ENCODE measurements at places on chromosomes 5 and 9.

DNA sequence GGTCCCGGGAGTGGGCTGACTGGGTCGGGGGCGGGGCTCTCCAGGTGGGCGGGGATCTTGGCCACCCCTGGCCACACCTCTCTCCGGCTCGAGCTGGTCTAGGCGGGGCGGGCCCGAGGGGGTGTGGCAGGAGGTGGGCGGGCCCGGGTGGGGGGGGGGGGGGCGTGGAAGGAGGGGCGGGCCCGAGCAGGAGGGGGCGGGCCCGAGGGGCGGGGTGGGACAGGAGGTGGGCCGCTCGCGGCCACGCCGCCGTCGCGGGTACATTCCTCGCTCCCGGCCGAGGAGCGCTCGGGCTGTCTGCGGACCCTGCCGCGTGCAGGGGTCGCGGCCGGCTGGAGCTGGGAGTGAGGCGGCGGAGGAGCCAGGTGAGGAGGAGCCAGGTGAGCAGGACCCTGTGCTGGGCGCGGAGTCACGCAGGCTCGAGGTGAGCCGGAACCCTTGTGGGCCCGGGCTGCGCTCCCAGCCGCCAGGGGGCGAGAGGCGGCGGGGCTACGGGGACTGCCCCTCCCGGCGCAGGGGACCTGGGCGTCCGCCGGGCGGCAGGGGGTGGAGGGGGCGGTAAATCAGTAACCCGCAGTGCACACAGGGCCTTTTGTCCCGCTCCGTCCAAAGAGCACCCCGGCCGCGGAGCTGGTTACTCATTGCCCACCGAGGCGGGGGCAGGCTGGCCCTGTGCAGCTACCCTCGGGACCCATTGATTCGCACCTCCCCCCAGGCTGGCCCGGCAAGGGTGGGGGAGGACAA lies at the start of gene FGFR4:
Gene FGFR4, plus strand, starts transcription at position 262 of the 744 bp plus-strand sequence. CDS start 2,688 bp downstream, outside the sequence.
- peaks cover 10% of the 10 kb centered on the region for H3K36me3 ChIP-seq
- peak; percentile 80 for DNase-seq
- peaks cover 4% of the 10 kb centered on the region for H3K4me1 ChIP-seq
- peak within 1 kb of the TSS; percentile 88 for H3K4me3 ChIP-seq
- H3K27ac ChIP-seq, result peak within 1 kb of the TSS; percentile 3
- H3K27me3 ChIP-seq, result peaks cover 60% of the 10 kb centered on the region

- H3K36me3 ChIP-seq, result no peaks in the 10 kb centered on the region
- H3K4me1 ChIP-seq, result peaks cover 3% of the 10 kb centered on the region
- H3K27me3 ChIP-seq, result no peaks in the 10 kb centered on the region
- no peak for DNase-seq
- no peak overlapping the region for H3K4me3 ChIP-seq
Observed at GRCh38 chr9:107870927-107871680, 381.5 kb upstream of the KLF4 start.

- no peak for DNase-seq
- no peaks in the 10 kb centered on the region for H3K4me1 ChIP-seq
- H3K27ac ChIP-seq, result no peak overlapping the region
- no peaks in the 10 kb centered on the region for H3K36me3 ChIP-seq
- H3K4me3 ChIP-seq, result peak overlapping the region; percentile 68
Observed at GRCh38 chr5:38916802-38917201, 71.0 kb downstream of the OSMR start.

- no peaks in the 10 kb centered on the region for H3K4me1 ChIP-seq
- H3K27ac ChIP-seq, result no peak overlapping the region
- H3K36me3 ChIP-seq, result peaks cover 30% of the 10 kb centered on the region
- peak overlapping the region; percentile 25 for H3K4me3 ChIP-seq
Observed at GRCh38 chr5:172339264-172340180, 56.0 kb upstream of the UBTD2 start.

- no peak for DNase-seq
- no peaks in the 10 kb centered on the region for H3K4me1 ChIP-seq
- no peaks in the 10 kb centered on the region for H3K36me3 ChIP-seq
- no peak overlapping the region for H3K4me3 ChIP-seq
Observed at GRCh38 chr5:61915646-61916045, 390.4 kb upstream of the KIF2A start.

DNA sequence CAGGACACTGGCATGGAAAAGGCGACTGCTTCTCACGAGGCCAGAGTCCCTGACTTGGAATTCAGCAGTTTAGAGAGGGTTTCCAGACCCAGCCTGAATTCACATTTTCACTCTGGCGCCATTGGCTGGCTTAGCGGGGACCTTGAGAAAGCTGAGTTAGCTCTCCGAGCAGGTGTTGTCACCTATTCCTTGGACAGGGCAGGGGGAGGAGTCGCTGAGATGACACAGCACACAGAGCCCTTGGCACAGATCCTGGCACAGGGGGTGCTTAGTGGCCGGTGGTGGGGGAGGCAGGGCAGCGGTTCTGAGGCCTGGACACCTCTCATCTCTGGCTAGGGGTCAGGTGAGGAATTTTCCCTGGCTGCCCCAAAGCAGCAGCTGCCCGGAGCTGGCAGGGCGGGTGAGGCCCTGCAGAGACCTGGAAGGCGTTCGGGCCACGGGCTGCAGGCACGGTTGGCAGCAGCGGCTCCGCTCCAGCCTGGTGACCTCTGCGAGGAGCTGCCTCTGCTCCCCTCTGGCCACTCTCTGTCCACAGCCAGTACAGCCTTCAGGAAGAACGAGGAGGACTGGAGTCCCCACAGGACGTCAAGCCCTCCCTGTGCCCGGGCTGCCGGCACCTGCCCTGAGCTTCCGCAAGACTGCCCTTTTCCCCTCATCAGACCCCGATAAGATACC lies 72.4 kb upstream of the RAPGEF1 start:
- H3K36me3 ChIP-seq, result no peaks in the 10 kb centered on the region
- no peaks in the 10 kb centered on the region for H3K27me3 ChIP-seq
- no peak overlapping the region for H3K27ac ChIP-seq
- DNase-seq, result no peak

GRCh38 chr9:16099732-16100536 lies 547.1 kb downstream of the CCDC171 start:
- H3K4me3 ChIP-seq, result no peak overlapping the region
- H3K36me3 ChIP-seq, result no peaks in the 10 kb centered on the region
- no peak for DNase-seq
- no peaks in the 10 kb centered on the region for H3K27me3 ChIP-seq
- peaks cover 27% of the 10 kb centered on the region for H3K4me1 ChIP-seq

DNA sequence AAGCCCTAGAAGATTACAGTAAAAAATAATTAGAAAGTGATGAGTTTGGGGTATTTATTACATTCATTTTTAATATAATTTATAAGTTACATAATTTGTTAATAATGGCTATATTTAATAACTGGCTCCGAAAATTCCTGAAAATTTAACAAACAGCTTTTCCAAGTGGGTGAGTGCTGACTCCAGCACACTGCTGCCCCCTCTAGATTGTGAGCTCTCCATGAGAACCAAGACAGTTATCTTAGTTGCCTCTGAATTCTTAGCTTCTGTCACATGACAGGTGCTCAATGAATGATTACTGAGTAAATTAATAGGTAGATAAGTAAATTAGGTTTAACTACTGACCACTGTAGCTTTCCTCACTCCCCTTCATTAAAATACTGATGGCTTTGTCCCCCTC lies 7.8 kb downstream of the KLHL3 start:
- H3K27me3 ChIP-seq, result no peaks in the 10 kb centered on the region
- no peak for DNase-seq
- no peaks in the 10 kb centered on the region for H3K36me3 ChIP-seq
- no peak overlapping the region for H3K27ac ChIP-seq
- H3K4me3 ChIP-seq, result no peak overlapping the region

- no peak overlapping the region for H3K27ac ChIP-seq
- no peaks in the 10 kb centered on the region for H3K27me3 ChIP-seq
- H3K36me3 ChIP-seq, result no peaks in the 10 kb centered on the region
- no peaks in the 10 kb centered on the region for H3K4me1 ChIP-seq
Observed at GRCh38 chr9:134887686-134888602, 7.3 kb downstream of the FCN2 start.

- H3K27me3 ChIP-seq, result no peaks in the 10 kb centered on the region
- H3K36me3 ChIP-seq, result no peaks in the 10 kb centered on the region
- DNase-seq, result no peak
- no peak overlapping the region for H3K4me3 ChIP-seq
- H3K27ac ChIP-seq, result no peak overlapping the region
Observed at GRCh38 chr5:166349046-166349445, 1942.4 kb upstream of the WWC1 start.

DNA sequence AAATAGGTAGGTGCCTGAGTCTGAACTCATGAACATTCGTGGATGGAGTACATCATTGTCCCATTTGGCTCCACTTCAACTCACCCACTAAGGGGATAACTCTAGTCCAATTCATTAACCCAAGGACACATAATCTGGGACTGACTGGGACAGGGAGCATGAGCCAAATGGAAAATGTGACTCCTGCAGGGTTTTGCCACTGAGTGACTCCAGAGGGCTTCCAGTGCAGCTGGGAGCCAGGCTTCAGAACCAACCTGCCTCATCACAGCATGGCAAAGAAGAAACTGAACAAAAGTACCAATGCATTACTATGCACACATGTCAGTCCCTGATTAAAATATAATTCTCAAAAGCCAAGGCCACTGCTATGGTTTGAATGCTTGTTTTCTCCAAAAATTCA lies 159.7 kb upstream of the SNX2 start:
- no peaks in the 10 kb centered on the region for H3K27me3 ChIP-seq
- H3K27ac ChIP-seq, result no peak overlapping the region
- no peak overlapping the region for H3K4me3 ChIP-seq

- no peak overlapping the region for H3K27ac ChIP-seq
- H3K36me3 ChIP-seq, result no peaks in the 10 kb centered on the region
- H3K4me3 ChIP-seq, result no peak overlapping the region
- peaks cover 2% of the 10 kb centered on the region for H3K4me1 ChIP-seq
- H3K27me3 ChIP-seq, result no peaks in the 10 kb centered on the region
Observed at GRCh38 chr5:113178073-113178779, 201.6 kb downstream of the DCP2 start.

- no peaks in the 10 kb centered on the region for H3K36me3 ChIP-seq
- no peak overlapping the region for H3K4me3 ChIP-seq
- no peaks in the 10 kb centered on the region for H3K27me3 ChIP-seq
- no peaks in the 10 kb centered on the region for H3K4me1 ChIP-seq
- H3K27ac ChIP-seq, result no peak overlapping the region
Observed at GRCh38 chr9:17843236-17843635, 264.4 kb downstream of the SH3GL2 start.

- no peak overlapping the region for H3K27ac ChIP-seq
- H3K4me3 ChIP-seq, result no peak overlapping the region
- no peak for DNase-seq
- H3K27me3 ChIP-seq, result no peaks in the 10 kb centered on the region
Observed at GRCh38 chr9:92512622-92513021, 23.2 kb downstream of the ECM2 start.

DNA sequence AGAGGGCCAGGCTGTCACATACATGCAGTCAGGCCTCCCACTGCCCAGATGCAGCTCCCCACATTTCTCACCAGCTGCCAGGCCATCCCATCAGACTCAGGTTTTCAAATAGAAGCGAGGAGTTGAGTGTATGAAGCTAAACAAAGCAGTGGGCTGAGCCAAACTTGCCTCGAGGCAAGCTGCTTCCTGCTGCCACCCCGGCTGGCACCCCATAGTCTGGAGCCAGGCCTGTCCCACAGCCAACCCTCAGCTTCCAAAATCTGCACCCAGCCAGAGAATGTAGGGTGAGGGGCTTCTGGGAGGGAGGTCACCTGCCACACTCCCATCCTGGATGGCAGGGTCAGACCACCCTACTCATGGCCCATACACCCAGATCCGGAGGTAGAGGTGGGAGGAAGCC lies 22.3 kb upstream of the ALDH1B1 start:
- no peaks in the 10 kb centered on the region for H3K36me3 ChIP-seq
- DNase-seq, result no peak
- H3K27ac ChIP-seq, result no peak overlapping the region

DNA sequence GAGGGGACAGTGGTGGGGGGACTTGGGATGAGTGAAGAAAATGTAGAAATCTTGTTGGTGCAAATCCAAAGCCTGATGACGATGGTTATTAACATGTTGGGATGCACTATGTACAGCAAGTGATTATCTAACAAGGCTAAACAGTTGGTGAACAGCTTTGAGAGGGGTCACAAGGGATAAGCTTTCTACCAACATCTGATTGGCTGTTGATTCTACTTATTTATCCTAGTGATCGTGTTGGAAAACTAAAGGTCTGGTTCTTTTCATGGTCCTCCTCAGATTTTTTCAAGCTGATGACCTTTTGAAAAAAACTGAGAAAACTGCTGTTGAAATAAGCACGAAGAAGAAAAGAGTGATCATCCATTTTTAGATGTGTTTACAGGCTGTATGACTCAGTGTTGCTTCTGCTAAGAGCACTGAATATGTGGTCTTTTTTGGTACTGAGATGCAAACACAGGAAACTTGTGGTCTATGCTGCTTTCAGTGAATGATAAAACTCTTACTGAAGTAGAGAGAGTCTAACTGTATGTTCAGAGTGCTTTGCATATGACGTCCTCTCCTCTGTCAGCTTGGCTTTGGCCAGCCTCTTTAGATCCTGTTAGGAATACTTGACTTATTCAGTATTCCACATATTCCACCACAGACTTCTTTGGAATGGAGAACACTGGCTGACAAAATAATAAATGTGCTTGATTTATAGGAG lies 174.8 kb downstream of the SLF1 start:
- no peaks in the 10 kb centered on the region for H3K27me3 ChIP-seq
- no peaks in the 10 kb centered on the region for H3K4me1 ChIP-seq
- no peak overlapping the region for H3K4me3 ChIP-seq
- H3K27ac ChIP-seq, result no peak overlapping the region
- no peaks in the 10 kb centered on the region for H3K36me3 ChIP-seq
- no peak for DNase-seq

GRCh38 chr9:128159522-128159783 lies 612 bp upstream of the BBLN start:
- H3K4me1 ChIP-seq, result peaks cover 16% of the 10 kb centered on the region
- peak overlapping the region; percentile 67 for H3K27ac ChIP-seq
- H3K27me3 ChIP-seq, result no peaks in the 10 kb centered on the region
- peaks cover 22% of the 10 kb centered on the region for H3K36me3 ChIP-seq
- DNase-seq, result no peak

- H3K27ac ChIP-seq, result no peak overlapping the region
- DNase-seq, result no peak
- H3K27me3 ChIP-seq, result no peaks in the 10 kb centered on the region
- H3K4me3 ChIP-seq, result no peak overlapping the region
- no peaks in the 10 kb centered on the region for H3K36me3 ChIP-seq
Observed at GRCh38 chr5:155148694-155149093, 135.1 kb downstream of the KIF4B start.

GRCh38 chr9:27433631-27434325 lies 90.3 kb upstream of the IFNK start:
- no peak for DNase-seq
- no peak overlapping the region for H3K27ac ChIP-seq
- peaks cover 17% of the 10 kb centered on the region for H3K4me1 ChIP-seq
- H3K4me3 ChIP-seq, result no peak overlapping the region
- no peaks in the 10 kb centered on the region for H3K36me3 ChIP-seq

- H3K27ac ChIP-seq, result no peak overlapping the region
- H3K4me1 ChIP-seq, result peaks cover 11% of the 10 kb centered on the region
- no peak for DNase-seq
- H3K27me3 ChIP-seq, result no peaks in the 10 kb centered on the region
Observed at GRCh38 chr5:61603211-61603908, 271.3 kb downstream of the ZSWIM6 start.

- no peak overlapping the region for H3K27ac ChIP-seq
- H3K4me1 ChIP-seq, result peaks cover 13% of the 10 kb centered on the region
- no peak for DNase-seq
- no peaks in the 10 kb centered on the region for H3K36me3 ChIP-seq
- no peaks in the 10 kb centered on the region for H3K27me3 ChIP-seq
- H3K4me3 ChIP-seq, result no peak overlapping the region
Observed at GRCh38 chr5:169029661-169030274, 271.2 kb downstream of the SLIT3 start.
